ENCODE measurements at places on chromosomes 6 and 20. TPM values are rescaled to one million over a fixed set of nuclear protein-coding genes. Genes with fewer than 3 reads are reported as not detected.

PRL gene
- total RNA-seq: 0.36 TPM

SS18L1 gene
- total RNA-seq: 18.9 TPM

FKBP5 gene
- 23.6 TPM for total RNA-seq

TFAP2A gene
- total RNA-seq: 1.6 TPM

PI16 gene
- 91.7 TPM for total RNA-seq

OTOR gene
- total RNA-seq: not detected

ARMC2 gene
- total RNA-seq: 17.2 TPM

SALL4 gene
- 2.6 TPM for total RNA-seq

PPP2R5D gene
- total RNA-seq: 31.1 TPM

GABRR1 gene
- 0.27 TPM for total RNA-seq

PREX1 gene
- 33.9 TPM for total RNA-seq

IPCEF1 gene
- 5.0 TPM for total RNA-seq

SCAND1 gene
- 37.8 TPM for total RNA-seq
